Stimulated activated CD4-positive, alpha-beta T cell treated with anti-CD3 and anti-CD28 coated beads, TNF-alpha, amount 100 ng/mL, for 1 hour (primary cell): ENCODE measurements at places on chromosomes 6 and 20.

DNA sequence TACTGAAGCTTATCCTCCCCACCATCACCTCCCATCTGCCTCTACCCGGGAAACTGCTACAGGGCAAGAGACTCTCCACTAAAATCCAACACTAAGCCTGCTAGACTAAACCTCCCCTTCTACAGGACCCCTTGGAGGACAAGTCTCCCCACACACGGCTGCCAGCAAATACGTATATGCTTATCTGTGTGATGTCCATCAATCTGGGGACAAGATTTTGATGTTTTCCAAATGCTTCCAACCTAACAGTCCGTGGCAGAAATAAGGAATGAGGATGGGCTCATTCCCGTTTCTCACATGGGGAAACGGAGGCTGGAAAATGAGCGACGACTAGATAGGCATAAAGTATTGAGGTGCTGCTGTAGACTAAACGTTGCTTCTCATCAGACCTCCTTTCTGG, 1.8 kb downstream of the KCNK5 start:
- DNase-seq: no peak

- no peak for DNase-seq
These were observed 204.8 kb downstream of the TFAP2A start for GRCh38 chr6:10210052-10210451.

DNA sequence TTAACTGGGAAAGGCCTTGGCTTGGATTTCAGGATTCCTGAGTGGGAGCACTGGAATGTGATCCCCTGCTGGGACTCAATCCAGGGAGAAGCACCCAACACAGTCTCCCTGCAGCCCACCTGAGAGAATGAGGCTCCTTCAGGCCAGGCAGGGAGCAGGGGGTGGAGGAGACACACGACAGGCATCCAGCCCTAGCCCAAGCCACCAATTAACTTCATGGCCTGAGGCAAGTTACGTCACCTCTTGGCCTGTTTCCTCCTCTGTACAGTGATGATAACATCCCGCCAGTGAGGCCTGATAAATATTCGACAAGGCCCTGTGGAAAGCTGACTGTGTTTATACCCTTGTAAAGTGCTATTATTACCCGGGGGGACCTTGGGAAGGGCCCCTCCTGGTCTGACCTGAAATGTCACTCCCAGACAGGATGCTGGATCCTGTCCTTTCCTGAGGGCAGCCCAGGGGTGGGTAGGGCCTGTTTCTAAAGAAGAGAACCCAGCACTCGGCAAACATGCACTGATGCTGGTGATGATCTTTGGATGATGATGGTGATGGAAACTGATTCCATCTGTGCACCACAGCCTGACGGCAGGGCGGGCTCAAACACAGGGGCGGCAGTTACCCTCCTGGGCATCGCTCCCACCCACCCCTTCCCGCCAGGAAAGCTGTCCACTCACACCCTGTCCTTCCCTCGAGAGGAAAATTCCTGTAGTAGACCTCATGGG, 12.4 kb downstream of the FRS3 start:
- DNase-seq: no peak

GRCh38 chr6:92541448-92542060, 877.8 kb downstream of the EPHA7 start:
- no peak for DNase-seq

GRCh38 chr20:42982218-42982617, 207.5 kb downstream of the PTPRT start:
- no peak for DNase-seq

GRCh38 chr20:51359947-51360346, 182.6 kb downstream of the NFATC2 start:
- DNase-seq: no peak

DNA sequence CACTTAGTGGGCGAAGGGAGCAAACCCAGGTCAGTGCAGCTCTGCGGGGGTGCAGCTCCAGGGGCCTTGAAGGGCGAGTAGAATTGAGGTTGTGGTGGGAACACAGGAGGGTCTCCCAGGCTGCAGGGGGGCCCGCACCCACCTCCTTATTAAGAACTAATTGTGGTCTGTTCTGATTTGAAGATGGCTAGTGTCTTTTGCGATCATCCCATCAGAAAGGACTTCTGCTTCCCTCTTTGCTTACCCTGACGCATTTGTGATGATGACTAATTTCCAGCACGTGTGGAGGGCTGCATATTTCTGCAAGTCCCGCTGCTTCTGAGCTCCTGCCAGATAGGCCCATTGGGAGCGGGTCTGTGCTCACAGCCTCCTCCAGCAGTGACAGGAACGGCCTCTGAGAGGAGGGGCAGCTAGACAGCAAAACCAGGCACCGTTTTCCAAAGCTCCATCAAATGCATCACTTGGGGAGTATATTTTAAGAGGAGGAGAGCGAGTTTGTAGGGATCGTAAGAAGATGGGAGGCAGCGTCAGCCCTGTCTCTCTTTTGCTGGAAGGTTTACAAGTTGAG, 268.9 kb downstream of the CDH4 start:
- no peak for DNase-seq

DNA sequence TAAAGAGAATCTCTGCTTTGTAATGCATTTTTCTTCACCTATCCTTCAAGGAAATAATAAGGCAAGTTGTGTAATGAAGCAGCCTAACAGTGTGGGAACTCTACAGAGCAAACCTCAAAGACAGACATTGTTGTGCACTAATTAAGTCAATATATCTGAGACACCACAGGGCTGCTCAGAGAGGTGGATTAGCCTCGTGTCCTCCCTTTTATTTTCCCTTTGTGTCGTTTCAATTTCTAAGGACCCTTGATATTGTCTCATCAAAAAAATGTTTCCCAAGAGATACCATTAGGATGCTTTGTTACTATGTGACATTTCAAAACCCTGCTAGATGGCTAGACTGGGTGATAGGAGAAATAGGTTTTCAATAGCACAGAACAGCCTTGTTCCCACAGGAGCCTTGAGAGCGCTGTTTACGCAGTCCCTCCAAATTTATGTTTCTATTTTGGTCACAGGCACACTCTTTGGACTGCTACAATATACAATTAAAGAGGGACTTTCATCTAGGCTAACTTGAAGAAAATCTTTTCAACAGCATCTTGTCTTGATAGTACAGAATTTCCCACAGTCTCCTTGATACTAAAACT, 23.1 kb downstream of the UBE3D start:
- DNase-seq: no peak

DNA sequence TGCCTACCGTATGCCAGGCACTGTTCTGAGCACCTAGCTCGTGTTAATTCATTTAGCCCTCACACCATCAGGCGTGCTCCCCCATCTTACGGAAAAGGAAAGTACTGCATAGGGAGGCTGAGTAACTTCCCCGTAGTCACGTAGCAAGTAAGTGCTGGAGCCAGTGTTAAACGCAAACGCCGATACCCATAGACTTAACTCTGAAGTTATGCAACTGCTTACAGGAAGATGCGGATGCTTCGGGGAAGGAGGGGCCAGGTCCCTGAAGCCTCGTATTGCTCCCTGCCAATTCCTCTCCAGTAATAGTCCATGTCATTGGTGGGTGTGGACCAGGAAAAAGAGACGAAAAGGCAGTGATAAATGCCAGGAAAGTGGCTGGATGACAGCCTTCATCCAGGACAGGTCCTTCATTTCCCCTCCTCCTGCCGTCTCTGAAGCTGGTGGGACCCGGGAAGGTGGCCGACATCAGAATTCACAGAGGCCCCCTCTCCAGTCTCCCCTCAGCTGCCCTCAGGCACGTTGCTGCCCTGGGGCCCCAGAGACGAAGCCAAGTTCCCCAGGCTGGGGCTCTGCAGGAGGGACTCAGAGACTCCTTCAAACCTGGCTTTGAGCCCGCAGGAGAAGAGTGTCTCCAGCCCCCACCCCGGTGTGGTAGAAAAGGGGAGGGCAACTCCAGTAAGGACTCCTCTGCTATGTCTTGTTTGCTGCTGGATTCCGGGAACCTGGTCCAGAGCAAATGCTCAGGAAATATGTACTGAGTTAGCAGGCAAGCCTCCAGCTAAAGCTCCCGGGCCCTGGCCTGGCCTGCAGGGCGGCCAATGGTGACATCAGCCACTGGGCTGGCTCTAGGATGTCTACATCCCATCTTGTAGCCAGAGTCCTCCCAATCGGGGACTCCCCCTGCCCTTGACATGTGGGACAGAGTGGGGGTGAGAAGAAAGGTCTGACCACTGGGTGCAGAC, 37.8 kb downstream of the RAB44 start:
- no peak for DNase-seq

GRCh38 chr6:118621799-118622470, 29.5 kb downstream of the CEP85L start:
- no peak for DNase-seq

- DNase-seq: no peak
These were observed 107.2 kb upstream of the PLEKHG1 start for GRCh38 chr6:150492507-150492906.

GRCh38 chr6:146819596-146820320, 221.0 kb downstream of the ADGB start:
- DNase-seq: no peak

- DNase-seq: no peak
These were observed 27.9 kb upstream of the TMEM217 start for GRCh38 chr6:37285861-37286311.

DNA sequence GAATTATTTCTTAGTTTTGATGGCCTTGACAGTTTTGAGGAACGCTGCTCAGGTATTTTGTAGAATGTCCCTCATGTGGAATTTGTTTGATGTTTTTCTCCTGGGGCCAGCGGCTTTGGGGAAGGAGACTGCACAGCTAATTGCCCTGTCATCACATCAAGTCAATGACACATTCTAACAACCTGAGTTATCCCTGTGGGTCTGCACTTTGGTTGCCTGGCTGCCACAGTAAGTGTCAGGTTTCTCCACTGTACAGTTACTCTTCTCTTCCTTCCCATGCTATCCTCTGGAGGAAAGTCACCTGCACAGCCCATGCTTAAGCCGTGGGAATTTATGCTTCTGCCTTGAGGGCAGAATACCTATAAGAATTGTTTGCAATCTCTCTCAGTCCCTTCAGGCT, 1.4 kb upstream of the TREML4 start:
- no peak for DNase-seq

DNA sequence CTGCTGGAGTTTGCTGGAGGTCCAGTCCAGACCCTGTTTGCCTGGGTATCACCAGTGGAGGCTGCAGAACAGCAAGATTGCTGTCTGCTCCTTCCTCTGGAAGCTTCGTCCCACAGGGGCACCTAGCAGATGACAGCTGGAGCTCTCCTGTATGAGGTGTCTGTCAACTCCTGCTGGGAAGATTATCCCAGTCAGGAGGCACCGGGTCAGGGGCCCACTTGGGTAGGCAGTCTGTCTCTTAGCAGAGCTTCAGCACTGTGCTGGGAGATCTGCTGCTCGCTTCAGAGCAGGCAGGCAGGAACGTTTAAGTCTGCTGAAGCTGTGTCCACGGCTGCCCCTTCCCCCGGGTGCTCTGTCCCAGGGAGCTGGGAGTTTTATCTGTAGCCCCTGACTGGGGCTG, 96.8 kb upstream of the SLC35F1 start:
- no peak for DNase-seq

GRCh38 chr20:46000262-46000996, 8.3 kb upstream of the MMP9 start:
- DNase-seq: no peak

DNA sequence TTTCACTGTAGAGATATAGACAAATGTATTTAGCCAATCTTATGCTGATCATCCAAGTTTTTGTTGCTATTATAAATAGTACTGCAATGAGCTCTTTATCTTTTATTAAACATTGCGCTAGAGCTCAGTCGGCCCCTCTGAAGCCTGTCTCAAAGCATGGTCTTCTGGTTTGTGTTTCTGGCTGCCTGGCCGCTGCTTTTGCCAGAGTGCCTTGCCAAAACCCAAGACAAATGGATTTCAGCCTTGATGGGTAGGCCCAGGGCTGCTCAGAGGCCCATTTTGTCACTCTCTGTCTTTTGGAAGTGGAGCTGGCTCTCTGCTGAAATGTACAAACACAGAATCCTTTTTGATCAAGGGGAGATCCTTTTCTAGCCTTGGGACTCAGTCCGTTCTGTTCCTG, 102.9 kb upstream of the KCNG1 start:
- DNase-seq: no peak

- DNase-seq: no peak
These were observed 67.5 kb downstream of the KCNQ5 start for GRCh38 chr6:72689107-72689954.

DNA sequence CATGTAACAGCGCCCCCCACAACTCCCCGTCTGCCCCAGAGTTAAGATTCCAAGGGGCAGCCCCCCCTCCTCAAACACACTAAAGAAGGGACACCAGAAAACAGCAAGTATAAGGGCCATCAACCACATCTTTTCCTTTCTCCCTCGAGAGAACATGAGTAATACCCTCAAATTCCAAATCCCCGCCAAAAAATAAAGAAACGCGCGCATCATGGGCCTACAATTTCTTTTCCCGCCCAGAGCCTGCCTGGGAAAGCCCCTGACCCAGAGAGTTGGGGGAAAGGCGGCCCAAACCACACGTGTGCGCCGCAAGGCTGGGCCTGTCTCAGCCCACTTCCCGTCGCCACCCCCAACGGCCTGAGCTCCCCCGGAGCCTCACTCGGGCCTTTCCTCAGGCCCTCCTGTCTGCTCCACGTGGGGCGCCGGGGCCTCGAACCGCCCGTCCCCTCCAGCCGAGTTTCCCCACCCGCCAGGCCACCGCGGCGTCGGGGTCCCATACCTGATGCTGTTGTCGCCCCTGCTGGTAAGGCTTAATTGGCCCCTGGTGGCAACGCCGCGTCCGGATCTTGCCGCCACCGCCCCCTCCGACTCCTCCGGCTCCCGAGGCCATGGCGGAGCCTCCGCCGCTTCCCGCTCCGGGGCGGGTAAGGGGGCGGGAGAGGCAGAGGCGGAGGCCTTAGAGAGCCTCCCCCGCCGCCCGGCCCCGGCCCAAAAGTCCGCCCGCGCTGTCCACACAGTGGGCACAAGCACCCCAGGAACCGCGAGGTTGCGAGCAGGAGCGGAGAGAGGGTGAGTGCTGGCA, 746 bp downstream of the NUP153 start:
- peak; percentile 72 for DNase-seq

DNA sequence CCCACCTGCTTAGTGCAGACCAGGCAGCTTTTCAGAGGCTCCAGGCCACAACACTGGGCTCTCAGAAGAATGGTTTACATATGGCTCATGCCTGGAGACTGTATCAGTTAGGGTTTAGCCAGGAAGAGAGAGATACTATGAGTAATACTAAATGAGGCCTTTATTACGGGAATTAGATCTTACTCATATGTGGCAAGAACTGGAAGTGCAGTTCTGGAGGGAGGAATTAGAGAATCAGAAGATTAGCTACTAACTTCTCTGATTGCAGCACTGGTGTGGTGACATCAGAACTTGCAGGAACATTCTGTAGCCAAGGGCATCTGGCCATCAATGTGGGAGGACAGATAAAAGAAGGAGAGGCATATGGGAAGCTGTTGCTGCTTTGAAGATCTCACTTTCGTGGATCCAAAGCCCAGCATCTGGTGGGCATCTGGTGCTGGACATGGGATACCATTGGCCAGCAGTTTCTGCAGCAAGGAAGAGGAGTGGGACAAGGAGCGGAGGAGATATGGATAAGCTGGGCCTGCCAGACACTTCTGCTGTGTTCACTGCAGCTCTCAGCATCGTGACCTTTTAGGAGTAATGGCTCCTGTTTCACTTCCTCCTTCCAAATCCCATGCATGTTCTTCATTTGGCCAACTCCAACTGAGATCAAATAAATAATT, 248.5 kb downstream of the BTBD3 start:
- no peak for DNase-seq
